ENCODE measurements at places on chromosomes 7 and 10. TPM values are rescaled to one million over a fixed set of nuclear protein-coding genes. Genes with fewer than 3 reads are reported as not detected.

TMEM236 gene
- total RNA-seq, result not detected

DNA sequence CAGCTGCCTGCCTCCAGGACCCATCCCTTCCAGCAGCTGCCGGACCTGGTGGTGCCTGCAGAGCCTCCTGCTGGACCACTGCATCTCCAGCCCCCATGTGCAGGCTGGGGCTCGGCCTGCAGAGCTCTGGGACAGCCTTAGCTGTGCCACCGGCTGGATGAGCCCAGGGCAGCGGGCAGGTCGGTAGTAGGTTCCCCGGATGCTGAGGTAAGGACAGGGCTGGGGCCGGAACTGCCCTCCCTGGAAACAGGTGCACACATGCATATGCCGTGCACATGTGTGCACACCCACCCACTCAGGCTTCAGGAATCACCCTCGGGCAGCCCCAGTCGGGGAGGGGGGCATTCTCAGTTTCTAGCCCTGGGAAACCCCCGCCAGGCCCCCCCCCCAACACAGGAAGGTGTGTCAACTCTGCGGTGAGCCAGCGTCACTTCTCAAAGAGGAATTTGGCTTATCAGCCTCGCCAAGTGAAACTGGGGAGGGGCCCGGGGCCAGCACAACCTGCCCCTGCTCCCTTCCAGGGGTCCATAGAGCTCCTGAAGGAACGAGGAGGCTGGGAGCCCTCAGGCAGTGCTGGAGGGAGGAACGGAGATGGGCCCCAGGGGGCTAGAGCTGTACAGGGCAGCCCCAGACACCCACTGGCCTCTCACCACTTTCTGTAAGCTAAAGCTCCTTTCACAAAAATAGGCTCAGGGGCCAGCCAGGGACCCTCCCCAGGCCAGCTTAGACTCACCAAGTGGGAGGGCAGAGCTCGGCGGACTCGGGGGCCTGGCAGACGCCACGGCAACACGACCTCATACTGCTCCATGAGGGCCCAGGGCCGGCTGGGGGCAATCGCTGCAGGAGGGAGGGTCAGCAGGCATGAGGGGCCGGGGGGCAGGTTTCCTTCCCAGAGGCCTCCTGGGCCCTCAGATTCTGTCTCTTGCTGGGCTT is 1.7 kb downstream of the ADAM8 start:
- H3K4me1 ChIP-seq, result peaks cover 33% of the 10 kb centered on the region
- peak; percentile 72 for DNase-seq
- H3K4me3 ChIP-seq, result peak overlapping the region; percentile 94
- no peaks in the 10 kb centered on the region for H3K27me3 ChIP-seq
- H3K36me3 ChIP-seq, result peaks cover 5% of the 10 kb centered on the region

DNA sequence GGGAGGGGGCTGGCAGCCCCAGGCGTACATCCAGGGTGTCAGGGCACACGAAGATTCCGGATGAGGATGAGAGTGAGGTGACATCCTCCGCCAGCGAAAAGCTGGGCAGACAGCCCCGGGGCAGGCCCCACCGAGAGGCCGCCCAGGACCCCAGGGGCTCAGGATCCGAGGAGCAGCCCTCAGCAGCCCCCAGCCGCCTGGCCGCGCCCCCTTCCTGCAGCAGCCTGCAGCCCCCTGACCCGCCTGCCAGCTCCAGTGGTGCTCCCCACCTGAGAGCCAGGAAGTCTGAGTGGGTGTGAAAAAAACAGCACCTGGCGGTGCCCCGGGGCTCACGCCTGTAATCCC is 3.2 kb downstream of the GJD4 start:
- no peaks in the 10 kb centered on the region for H3K36me3 ChIP-seq
- no peak overlapping the region for H3K27ac ChIP-seq
- no peak for DNase-seq
- H3K4me1 ChIP-seq, result no peaks in the 10 kb centered on the region
- no peak overlapping the region for H3K4me3 ChIP-seq

DNA sequence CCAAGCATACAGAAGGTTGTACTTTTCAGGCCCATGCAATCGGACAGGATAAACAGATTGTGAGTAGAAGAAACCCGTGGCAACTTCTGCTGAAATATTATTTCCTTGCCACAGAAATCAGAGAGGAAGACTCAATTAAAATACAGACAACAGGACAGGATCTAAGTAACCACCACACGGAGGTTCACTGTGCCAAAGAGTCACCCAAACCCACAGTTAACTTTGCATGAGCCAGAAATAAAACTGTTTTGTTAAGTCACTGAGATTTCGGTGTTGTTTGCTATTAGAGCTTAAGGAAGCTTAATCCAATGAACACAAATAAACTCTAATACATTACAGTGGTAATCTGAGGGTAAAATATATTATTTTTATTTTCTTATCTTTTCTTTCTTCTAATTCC is 14.0 kb downstream of the PNPLA8 start:
- H3K27me3 ChIP-seq, result no peaks in the 10 kb centered on the region
- H3K27ac ChIP-seq, result no peak overlapping the region
- no peaks in the 10 kb centered on the region for H3K36me3 ChIP-seq
- DNase-seq, result no peak

DNA sequence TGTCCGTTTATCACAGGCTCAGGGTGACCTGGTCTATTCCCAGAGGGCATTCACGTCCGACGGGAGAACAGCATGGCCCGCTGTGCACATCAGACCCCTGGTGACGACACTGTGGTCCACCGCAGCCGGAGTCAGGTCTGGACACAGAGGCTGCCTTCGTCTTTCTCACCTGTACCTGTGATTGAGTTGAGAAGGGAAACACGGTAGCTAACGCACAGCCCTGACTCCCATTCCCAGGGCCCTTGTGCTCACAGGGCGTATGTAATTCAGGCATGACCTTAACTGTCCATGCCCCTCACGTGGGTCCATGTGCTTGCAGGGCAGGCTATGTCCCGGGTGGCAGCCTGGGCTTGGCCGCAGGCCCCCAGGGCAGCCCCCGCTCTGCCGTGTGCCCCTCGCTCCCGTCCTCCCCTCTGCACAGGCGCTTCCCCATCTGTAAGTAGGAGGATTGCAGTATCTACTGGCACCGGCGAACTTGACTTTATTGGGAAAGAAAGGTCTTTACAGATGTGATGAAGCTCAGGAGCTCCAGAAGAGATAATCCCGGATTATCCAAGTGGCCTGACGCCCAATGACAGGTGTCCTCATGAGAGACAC is 221.3 kb upstream of the TCERG1L start:
- H3K36me3 ChIP-seq, result no peaks in the 10 kb centered on the region
- no peak for DNase-seq
- H3K27ac ChIP-seq, result no peak overlapping the region
- no peaks in the 10 kb centered on the region for H3K4me1 ChIP-seq

DNA sequence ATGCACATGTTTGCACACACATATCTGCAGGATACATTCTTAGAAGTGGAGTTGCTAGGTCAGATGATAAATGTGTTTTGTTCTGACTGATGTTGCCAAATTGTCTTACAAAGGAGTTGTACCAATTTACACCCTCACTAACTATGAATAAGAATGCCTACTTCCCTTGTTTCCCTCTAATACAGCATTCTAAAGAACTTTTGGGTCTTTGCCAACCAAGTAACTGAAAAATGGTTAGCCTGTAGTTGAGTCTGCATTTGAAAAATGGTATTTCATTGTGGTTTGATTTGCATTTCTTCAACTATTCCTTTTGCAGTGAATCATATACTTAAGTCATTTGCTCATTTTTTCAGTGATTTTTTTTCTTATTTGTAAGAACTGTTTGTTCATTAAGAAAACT is 48.4 kb downstream of the TMEM26 start:
- no peak overlapping the region for H3K27ac ChIP-seq
- no peak for DNase-seq
- H3K36me3 ChIP-seq, result no peaks in the 10 kb centered on the region
- H3K4me1 ChIP-seq, result no peaks in the 10 kb centered on the region
- H3K4me3 ChIP-seq, result no peak overlapping the region

- DNase-seq, result no peak
- no peaks in the 10 kb centered on the region for H3K27me3 ChIP-seq
- H3K27ac ChIP-seq, result no peak overlapping the region
- no peaks in the 10 kb centered on the region for H3K4me1 ChIP-seq
Observed at GRCh38 chr10:119112056-119112455, 8.1 kb downstream of the DENND10 start.

GPNMB gene
- 5.9 TPM for total RNA-seq

DNA sequence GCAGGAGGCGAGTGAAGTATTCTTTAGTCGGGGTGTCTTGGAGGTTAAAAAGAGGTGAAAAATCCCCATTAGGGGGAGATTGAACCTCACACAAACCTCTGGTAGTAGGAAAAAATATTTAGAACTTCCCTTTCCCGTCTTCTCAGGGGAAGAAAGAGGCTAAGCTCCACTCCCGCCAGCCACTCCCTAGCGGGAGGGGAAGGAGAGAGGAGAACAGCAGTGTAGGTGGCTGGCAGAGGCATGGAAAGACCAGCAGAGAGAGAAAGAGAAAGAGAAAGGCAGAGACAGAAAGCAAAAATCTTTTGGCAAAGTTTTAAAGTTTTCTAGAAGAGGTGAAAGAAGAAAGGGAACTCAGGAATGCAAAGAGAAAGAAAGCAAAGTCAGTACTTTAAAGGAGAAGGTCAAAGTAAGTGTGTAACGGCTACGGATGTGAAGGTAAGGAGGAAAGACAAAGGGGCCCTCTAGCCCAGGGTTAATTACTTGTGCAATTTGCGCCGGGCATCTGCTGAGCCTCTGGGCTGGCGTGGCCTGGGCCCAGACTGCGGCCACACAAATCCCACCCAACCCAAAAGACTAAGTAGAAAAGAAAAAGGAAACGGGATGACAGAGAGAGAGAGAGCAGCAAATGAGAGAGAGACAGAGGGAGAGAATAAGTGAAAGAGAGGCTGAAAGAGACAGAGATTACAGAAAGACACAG is 72.3 kb upstream of the ZNF746 start:
- H3K4me3 ChIP-seq, result no peak overlapping the region
- H3K36me3 ChIP-seq, result peaks cover 3% of the 10 kb centered on the region
- H3K4me1 ChIP-seq, result no peaks in the 10 kb centered on the region
- no peak overlapping the region for H3K27ac ChIP-seq
- no peak for DNase-seq

INTS1 gene
- total RNA-seq, result 89.0 TPM

GRCh38 chr7:2824678-2825461 is 19.2 kb downstream of the GNA12 start:
- H3K4me3 ChIP-seq, result no peak overlapping the region
- peaks cover 37% of the 10 kb centered on the region for H3K4me1 ChIP-seq
- no peaks in the 10 kb centered on the region for H3K27me3 ChIP-seq

DNA sequence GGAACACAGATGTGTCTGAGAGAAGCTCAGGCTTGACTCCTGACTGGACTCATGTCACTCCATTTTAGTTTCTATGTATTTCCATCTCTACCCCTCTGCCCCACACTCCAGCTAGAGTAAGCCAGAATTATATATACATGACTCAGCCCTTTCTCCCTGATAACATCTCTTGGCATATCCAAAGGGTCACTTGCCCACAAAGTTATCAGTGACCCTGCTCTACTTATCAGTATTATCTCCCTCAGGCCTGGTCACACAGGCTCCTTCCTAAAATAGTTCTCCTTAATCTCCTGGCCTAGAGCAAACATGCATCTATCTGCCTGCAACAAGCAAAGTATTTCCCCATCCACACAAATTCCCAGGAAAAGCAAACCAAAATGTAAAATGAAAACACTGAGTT is 598.3 kb downstream of the SUGCT start:
- no peaks in the 10 kb centered on the region for H3K36me3 ChIP-seq
- no peaks in the 10 kb centered on the region for H3K4me1 ChIP-seq
- no peak for DNase-seq
- H3K27me3 ChIP-seq, result no peaks in the 10 kb centered on the region

SPDYE1 gene
- total RNA-seq, result not detected

MGAM2 gene
- 0.03 TPM for total RNA-seq

GRCh38 chr7:47452715-47453092 is 129.2 kb downstream of the TNS3 start:
- no peak overlapping the region for H3K4me3 ChIP-seq
- no peaks in the 10 kb centered on the region for H3K4me1 ChIP-seq
- H3K36me3 ChIP-seq, result no peaks in the 10 kb centered on the region
- DNase-seq, result no peak
- no peaks in the 10 kb centered on the region for H3K27me3 ChIP-seq
- no peak overlapping the region for H3K27ac ChIP-seq

STOX1 gene
- total RNA-seq, result 0.67 TPM

DNA sequence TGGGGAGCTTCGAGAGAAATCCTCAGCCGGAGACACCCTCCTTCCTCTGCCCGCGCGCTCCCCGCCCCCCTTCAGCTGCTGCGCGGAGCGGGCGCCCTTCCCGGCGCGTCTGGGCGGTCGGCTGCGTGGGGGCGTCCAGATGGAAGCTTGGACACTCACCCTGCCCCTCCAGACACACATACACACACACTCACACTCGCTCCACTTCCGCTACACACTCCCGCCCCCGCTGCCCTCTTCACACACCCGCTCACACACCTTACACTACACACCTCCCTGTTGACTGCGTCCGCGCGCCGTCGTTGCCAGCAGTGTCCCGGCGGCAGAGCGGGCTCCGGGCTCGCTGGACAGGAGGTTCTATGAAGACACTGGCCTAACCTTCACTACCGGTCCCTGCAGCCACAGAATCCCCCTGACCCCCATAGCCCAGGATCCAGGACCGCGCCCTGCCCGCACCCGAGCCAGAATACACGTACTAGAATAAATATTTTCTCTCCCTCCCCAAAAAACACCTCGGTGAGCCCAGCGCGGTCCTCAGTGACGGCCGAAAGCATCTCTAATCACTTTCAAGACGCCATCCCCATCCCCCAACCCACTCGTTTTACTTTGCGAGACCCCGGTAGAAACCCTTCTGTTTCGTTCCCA is 1.1 kb upstream of the EGR2 start:
- H3K4me1 ChIP-seq, result peaks cover 18% of the 10 kb centered on the region
- H3K27me3 ChIP-seq, result peaks cover 8% of the 10 kb centered on the region
- H3K27ac ChIP-seq, result peak overlapping the region; percentile 72
- DNase-seq, result no peak
- H3K4me3 ChIP-seq, result peak overlapping the region; percentile 72

- peaks cover 2% of the 10 kb centered on the region for H3K36me3 ChIP-seq
- H3K27me3 ChIP-seq, result no peaks in the 10 kb centered on the region
- peaks cover 13% of the 10 kb centered on the region for H3K4me1 ChIP-seq
Observed at GRCh38 chr7:139693651-139694388, 84.0 kb downstream of the HIPK2 start.

DNA sequence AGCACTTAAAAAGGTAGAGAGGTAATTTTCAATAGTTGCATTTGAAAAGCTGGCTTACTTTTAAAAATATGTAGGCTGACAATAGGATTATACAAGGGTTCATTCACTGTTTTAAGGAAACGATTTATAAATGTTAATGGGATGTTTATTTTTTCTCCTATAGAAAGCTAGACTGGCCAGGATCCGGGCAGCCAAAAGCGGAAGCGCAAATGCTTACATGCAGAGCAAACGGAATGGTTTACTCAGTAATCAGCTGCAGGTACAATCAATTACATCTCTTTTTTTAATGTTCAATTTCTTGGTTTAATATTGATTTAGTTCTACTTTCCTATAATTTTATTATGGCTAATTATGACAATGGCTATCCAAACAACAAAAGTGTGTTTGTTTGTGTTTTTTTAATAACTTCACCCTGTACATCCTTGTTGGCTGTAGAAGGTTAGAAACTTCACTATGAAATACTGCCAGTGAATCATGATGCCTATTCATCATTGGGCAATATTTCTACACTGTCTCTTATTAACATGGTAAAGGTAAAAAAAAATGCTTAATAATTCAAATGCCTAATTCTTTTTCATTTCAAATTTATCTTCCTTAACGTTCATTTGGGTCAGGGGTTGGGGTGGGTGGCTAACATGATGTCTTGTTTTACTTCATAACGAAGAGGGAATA is 116.4 kb downstream of the TSPAN12 start:
- H3K4me3 ChIP-seq, result no peak overlapping the region
- no peaks in the 10 kb centered on the region for H3K4me1 ChIP-seq
- H3K27ac ChIP-seq, result no peak overlapping the region
- no peaks in the 10 kb centered on the region for H3K27me3 ChIP-seq
- H3K36me3 ChIP-seq, result no peaks in the 10 kb centered on the region
